SW480 (cell line): ENCODE measurements at places on chromosomes 7 and 10.
A peak's percentile ranks its signal among the peaks of the same experiment; 100 is the strongest.

GRCh38 chr7:43077732-43078391 lies 34.6 kb upstream of the HECW1 start:
- DNase-seq = peak; percentile 9

- peak; percentile 75 for DNase-seq
These were observed 992 bp upstream of the RBM20 start for GRCh38 chr10:110643035-110643652.

DNA sequence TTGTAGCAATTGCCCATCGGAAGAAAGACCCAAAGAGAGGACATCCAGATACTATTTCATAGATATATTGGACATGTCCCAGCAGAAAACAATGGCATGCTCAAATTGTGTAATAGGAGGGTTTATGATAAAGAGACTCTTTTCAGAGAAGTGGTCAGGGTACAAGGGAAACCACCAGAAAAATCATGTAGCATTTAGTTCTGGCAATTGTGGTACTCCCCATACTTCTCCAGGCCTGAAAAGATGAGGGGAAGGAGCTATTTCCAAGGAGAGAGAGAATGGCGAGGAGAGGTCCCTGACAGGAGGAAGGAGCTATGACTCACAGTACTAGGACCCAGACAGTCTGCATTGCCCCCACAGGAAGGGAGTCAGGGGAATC lies 68.4 kb upstream of the ADO start:
- no peak for DNase-seq

DNA sequence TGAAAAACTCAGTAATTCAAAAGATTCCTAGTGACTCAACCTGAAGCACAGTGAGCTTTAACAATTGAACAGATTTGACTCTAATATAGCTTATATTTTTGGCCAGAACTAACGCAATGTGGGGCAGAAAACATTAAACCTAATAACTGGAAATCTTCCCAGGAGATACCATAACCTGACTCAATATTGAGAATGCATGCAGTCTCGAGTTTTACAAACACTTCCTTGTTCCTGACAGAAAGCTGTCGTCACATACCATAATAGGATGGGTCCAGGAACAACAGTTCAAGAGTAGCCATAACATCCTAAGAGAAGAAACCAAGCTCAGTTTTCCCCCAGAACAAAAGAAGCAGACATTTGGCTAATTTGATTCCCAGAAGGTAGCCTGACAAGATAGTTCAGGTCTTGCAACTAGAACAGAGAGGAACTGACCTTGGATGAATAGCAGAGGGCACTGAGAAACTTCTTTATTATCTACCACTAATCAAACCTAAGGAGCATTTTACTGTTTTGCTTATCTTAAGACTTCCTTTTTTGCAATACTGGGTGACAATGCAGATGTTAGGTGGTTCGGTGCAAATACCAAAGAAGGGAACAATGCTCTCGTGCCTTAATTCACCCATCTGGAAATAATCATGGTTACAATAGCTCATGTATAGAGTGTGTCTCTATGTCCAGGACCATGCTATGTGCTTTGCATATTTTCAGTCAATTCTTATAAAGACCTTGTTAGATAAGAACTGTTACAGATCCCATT lies 38.6 kb upstream of the ACSL5 start:
- DNase-seq = no peak
